ENCODE measurements at places on chromosomes 16 and 17.
A peak's percentile ranks its signal among the peaks of the same experiment; 100 is the strongest.

DNA sequence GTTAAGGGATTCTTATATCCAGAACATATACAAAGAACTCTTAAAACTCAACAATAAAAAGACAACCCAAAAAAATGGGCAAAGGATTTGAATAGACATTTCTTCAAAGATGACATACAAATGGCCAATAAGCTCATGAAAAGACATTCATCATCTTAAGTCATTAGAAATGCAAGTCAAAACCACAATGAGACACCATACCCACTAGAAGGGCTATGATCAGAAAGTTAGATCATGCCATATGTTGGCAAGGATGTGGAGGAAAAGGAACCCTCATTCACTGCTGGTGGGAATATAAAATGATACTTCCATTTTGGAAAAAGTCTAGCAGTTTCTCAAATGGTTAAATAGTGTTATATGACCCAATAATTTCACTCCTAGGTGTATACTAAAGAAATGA lies 9.4 kb downstream of the PLD6 start:
- no peak for DNase-seq

GRCh38 chr16:67249178-67250044 lies 632 bp downstream of the SLC9A5 start:
- no peak for DNase-seq

- DNase-seq, result no peak
These were observed 412 bp downstream of the EPN2 start for GRCh38 chr17:19237389-19238166.

DNA sequence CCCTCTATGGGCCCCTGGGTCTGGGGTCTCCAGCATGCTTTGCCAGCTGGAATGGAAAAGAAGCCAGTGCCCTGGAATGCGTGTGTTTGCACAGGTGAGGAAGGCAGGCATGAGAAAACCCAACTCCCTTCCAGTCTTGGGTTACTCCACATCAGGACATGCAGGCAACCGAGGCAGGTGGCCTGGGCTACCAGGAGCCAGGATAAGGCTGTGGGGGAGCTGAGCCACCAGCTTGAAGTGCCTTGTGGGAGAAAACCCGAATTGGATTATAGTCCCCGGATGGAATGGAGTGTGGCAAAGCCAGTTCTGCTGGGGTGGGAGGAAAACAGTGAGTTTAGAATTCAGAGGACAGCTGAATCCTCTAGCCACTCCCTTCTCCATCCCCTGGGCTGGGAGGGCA lies 7.2 kb downstream of the SRCIN1 start:
- DNase-seq, result peak; percentile 89

DNA sequence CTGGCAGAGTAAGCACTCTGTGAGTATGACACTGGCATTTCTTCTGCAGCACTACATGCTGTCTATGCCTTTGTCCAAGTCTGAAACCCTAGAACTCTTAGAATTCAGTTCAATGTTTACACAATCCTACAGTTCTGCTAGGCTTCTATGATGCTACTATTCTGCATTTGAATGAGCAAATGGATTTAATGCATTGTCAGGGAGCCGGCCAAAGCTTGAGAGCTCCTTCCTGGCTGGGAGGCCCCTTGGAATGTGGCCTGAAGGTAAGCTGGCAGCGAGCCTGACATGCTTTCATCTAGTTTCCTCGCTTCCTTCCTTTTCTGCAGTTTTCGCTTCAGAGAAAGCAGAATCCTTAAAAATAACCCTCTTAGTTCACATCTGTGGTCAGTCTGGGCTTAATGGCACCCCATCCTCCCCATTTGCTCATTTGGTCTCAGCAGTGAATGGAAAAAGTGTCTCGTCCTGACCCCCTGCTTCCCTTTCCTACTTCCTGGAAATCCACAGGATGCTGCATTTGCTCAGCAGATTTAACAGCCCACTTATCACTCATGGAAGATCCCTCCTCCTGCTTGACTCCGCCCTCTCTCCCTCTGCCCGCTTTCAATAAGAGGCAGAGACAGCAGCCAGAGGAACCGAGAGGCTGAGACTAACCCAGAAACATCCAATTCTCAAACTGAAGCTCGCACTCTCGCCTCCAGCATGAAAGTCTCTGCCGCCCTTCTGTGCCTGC lies at the start of gene CCL2:
TSS of gene CCL2 (plus strand) at position 635 of the 730 bp plus-strand sequence. CDS start at position 700, 65 bp downstream.
- DNase-seq, result no peak

GRCh38 chr17:7476494-7476893 lies 2.9 kb downstream of the ZBTB4 start:
- DNase-seq, result no peak

DNA sequence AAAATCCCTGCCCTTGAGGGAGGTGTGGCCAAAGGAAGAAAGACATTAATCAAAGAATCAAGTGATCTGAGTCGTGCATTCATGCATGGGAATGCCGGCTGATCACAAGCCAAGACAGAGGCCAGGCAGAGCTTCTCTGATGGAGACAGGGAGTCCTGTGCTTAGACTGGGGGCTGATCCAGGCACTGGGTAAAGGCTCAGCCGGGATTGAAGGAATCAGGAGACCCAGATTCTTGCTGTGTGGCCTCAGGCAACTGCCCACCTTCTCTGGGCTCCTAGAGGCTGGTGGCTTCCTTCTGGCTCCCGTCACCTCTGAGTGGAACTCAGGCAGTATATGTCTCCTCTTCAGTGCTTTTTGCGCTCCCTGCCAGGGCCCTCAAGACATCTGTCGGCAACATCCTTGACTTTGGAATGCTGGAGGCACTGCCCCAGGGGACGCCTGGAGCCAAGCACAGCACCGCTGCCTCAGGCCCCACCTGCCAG lies 17.7 kb downstream of the RAI1 start:
- no peak for DNase-seq

- DNase-seq, result no peak
These were observed 104.9 kb downstream of the RMI2 start for GRCh38 chr16:11450136-11450535.

- DNase-seq, result no peak
These were observed 25.0 kb downstream of the XPO6 start for GRCh38 chr16:28186752-28187151.

- no peak for DNase-seq
These were observed 13.3 kb upstream of the CSNK2A2 start for GRCh38 chr16:58211245-58211644.

Measured in NCI-H2107 (cell line).